ENCODE measurements at places on chromosomes 16 and 17. TPM values are rescaled to one million over a fixed set of nuclear protein-coding genes. Genes with fewer than 3 reads are reported as not detected.

GRCh38 chr16:89335803-89336485 is 118.4 kb downstream of the ZNF778 start:
- H3K4me1 ChIP-seq, result peaks cover 13% of the 10 kb centered on the region
- no peaks in the 10 kb centered on the region for H3K36me3 ChIP-seq
- H3K27ac ChIP-seq, result no peak overlapping the region
- peak; percentile 30 for DNase-seq
- H3K4me3 ChIP-seq, result no peak overlapping the region

CMTM3 gene
- total RNA-seq, result 51.5 TPM

- H3K27me3 ChIP-seq, result no peaks in the 10 kb centered on the region
- H3K4me1 ChIP-seq, result no peaks in the 10 kb centered on the region
- H3K27ac ChIP-seq, result no peak overlapping the region
- DNase-seq, result no peak
- no peak overlapping the region for H3K4me3 ChIP-seq
- no peaks in the 10 kb centered on the region for H3K36me3 ChIP-seq
Measured at GRCh38 chr17:68657576-68657975, 56.4 kb upstream of the FAM20A start.

DNA sequence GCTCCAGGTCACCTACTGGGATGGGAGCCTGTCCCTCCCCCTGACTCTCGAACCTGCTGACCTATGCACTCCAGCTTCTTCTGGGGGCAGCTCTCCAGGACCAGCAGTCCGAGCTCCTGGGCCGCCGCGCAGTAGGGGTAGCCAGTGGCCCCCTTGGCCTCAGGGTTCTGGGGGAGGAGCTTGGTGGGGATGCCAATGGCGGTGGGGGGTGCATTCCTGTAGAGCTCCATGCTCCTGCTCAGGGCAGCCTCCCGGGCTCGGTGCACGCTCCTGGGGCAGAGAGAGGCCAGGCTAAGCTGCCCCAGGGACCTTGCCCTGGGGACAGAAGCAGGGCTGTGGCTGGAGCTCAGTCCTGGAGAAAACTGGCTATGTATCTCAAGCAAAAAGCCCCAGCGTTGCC is 7.7 kb upstream of the SPATA2L start:
- H3K36me3 ChIP-seq, result peaks cover 40% of the 10 kb centered on the region
- no peak overlapping the region for H3K27ac ChIP-seq

GRCh38 chr16:77969861-77970260 is 52.5 kb upstream of the CLEC3A start:
- DNase-seq, result no peak
- no peaks in the 10 kb centered on the region for H3K4me1 ChIP-seq
- H3K4me3 ChIP-seq, result no peak overlapping the region
- no peaks in the 10 kb centered on the region for H3K36me3 ChIP-seq

DNA sequence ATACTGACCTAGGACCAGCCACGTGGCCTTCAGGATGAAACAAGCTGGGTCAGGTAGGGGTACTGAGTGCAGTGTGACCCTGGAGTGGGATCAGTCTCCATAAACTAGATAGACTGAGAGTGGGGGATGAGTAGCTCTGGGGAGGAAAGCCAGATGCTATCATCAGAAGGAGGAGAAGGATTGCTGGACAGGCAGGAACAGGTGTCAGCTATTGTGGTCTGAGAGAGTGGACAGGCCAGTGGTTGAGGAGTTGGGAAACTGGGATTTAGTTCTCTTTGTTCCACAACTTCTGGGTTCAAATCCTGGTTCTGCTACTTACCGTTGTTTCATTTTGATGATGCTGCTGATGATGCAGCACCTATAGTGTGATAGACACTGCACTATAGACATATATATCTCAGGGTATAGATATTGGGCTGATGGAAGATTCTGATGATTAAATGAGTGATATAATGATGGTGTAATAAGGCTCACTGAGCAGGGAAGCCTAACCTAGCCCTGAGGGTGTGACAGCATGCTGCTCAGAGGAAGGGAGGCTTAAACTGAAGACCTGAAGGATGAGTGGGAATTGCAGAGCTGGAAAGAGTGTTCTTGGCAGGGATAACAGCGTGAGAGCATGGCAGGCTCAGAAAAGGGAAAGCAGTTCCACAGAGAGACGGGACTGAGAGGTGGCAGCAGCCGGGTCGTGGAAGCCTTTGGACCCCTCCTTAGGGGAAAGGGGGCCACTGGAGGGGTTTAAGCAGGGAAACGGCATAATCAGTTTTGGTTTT is 66.0 kb downstream of the SNX20 start:
- H3K36me3 ChIP-seq, result no peaks in the 10 kb centered on the region
- H3K27me3 ChIP-seq, result no peaks in the 10 kb centered on the region
- H3K27ac ChIP-seq, result no peak overlapping the region
- H3K4me1 ChIP-seq, result no peaks in the 10 kb centered on the region

SPATA32 gene
- total RNA-seq, result not detected

TBX4 gene
- total RNA-seq, result 21.2 TPM

DNA sequence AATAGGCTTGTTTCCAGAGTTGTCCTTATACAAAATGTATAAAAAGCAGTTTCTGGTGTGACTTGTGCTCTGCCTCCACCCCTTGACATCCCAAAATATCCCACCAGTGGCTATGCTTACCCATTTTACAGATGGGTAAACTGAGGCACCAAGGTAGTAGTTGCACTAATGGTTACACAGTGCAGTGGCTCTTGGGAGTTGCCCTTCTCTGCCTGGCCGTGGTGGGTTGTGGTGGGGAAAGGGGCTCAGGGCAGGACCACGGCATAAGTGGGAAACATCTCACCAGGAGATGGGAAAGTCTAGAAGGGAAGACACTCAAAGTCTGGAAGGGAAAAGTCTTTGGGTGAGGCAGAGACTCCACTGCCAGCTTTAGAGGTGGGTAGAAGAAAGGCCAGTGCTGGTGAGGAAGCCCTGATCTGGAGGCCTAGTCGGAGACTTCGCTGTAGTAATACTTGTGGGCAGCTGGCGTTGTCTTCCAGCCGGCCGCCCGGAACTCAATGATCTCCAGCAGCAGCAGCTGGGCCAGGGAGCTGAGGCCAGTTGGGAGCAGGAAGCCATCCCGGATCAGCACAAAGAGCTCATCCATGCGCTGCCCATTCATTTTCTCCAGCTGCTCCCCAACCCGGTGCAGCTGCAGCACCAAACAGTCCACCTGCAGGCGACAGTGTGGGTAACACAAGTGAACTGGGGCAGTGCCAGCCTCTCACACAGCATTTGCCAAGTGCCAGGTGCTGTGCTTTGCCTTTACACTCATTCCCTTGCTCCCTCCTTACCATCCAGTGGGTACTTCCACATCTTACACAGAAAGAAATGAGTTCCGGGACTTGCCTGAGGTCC is 4.5 kb downstream of the MIF4GD start:
- peak overlapping the region; percentile 25 for H3K27ac ChIP-seq
- H3K36me3 ChIP-seq, result peaks cover 46% of the 10 kb centered on the region
- no peak for DNase-seq

WWOX gene
- 22.3 TPM for total RNA-seq

RFNG gene
- 29.3 TPM for total RNA-seq

PLA2G10 gene
- 3.7 TPM for total RNA-seq

DNA sequence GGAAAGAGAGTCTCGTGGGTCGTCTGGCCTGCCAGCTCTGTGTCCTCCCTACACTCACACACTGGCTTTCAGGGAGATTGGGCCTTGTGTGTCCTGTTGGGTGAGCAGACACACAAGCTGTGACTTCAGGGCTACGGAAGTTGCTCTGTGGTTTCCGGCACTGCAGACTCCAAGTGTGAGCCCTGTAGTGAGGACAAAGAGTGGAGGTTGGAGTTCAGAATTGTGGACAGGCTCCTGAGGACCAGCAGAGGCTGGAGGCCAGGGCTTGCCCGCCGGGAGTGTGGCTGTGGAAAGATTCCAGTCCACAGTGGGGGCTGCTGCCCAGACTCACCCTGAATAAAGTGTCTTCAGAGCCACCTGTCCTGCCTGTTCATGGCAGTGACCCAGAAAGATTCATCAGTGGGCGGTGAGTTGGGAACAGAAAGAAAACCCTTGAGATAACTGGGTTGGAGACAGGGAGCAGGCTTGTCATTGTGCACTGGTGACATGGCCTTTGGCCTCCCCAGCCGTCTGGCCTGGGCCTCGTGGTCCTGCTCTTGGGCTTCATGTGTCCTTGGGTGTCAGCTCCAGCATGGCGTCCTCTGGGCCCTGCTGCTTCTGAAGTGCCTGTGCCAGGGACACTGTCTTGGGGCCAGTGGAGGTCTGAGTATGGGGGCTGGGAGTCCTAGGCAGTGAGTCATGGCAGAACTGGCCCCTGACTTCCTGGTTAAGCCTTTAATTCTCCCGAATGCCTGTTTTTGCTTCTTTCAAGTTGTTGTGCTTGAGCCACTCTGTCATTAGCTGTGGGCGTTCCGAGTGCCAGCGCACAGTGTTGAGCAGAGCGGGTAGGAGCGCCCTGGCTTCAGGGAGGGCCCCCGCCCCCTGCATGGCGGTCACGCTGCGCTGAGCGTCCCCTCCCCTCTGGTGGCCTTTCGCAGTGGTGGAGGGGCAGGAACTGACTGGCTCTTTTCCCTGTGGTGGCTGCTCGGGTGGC is 19.9 kb upstream of the ZNF750 start:
- no peak overlapping the region for H3K4me3 ChIP-seq
- no peaks in the 10 kb centered on the region for H3K27me3 ChIP-seq
- peaks cover 12% of the 10 kb centered on the region for H3K4me1 ChIP-seq
- H3K27ac ChIP-seq, result peak overlapping the region; percentile 70
- H3K36me3 ChIP-seq, result peaks cover 3% of the 10 kb centered on the region
- peak; percentile 86 for DNase-seq

DNA sequence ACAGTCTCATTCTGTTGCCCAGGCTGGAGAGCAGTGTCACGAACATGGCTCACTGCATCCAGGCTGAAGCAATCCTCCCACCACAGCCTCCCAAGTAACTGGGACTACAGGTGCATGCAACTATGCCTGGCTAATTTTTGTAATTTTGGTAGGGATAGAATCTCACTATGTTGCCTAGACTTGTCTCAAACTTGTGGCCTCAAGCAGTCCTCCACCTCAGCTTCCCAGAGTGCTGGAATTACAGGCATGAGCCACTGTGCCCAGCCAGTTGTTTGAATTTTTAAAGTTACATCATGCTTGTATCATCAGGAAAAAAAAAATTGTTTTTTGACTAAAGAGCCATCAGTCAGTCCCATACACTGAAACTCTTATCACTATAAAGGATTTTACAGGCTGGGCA is 17.1 kb upstream of the VPS4A start:
- peaks cover 4% of the 10 kb centered on the region for H3K36me3 ChIP-seq
- peaks cover 15% of the 10 kb centered on the region for H3K4me1 ChIP-seq
- no peak overlapping the region for H3K4me3 ChIP-seq
- no peak overlapping the region for H3K27ac ChIP-seq
